ENCODE measurements at places on chromosomes 4 and X. TPM values are rescaled to one million over a fixed set of nuclear protein-coding genes. Genes with fewer than 3 reads are reported as not detected.

SMPX gene
- not detected for total RNA-seq

TREX2 gene
- total RNA-seq: 1.7 TPM

CFI gene
- 1.6 TPM for total RNA-seq

CDK16 gene
- 95.9 TPM for total RNA-seq

SSX1 gene
- total RNA-seq: not detected

RAB41 gene
- total RNA-seq: not detected

POF1B gene
- not detected for total RNA-seq

PSAPL1 gene
- total RNA-seq: not detected
